ENCODE measurements at places on chromosomes 1 and 21. TPM values are rescaled to one million over a fixed set of nuclear protein-coding genes. Genes with fewer than 3 reads are reported as not detected.

The SH3BGRL3 gene
- 116 TPM for total RNA-seq

The SLC27A3 gene
- 1.3 TPM for total RNA-seq

The FMO1 gene
- total RNA-seq = not detected

The UMODL1 gene
- not detected for total RNA-seq

The CFH gene
- 3.8 TPM for total RNA-seq

The RPTN gene
- not detected for total RNA-seq

The TMEM183A gene
- total RNA-seq = 48.6 TPM

The MEX3A gene
- 2.3 TPM for total RNA-seq

The KRTAP21-2 gene
- not detected for total RNA-seq

The MAN1C1 gene
- 0.09 TPM for total RNA-seq

The HMCN1 gene
- 0.27 TPM for total RNA-seq

The CREB3L4 gene
- 10.5 TPM for total RNA-seq

The AQP10 gene
- total RNA-seq = not detected
